ENCODE measurements at places on chromosomes 2 and 18. TPM values are rescaled to one million over a fixed set of nuclear protein-coding genes. Genes with fewer than 3 reads are reported as not detected.

DNA sequence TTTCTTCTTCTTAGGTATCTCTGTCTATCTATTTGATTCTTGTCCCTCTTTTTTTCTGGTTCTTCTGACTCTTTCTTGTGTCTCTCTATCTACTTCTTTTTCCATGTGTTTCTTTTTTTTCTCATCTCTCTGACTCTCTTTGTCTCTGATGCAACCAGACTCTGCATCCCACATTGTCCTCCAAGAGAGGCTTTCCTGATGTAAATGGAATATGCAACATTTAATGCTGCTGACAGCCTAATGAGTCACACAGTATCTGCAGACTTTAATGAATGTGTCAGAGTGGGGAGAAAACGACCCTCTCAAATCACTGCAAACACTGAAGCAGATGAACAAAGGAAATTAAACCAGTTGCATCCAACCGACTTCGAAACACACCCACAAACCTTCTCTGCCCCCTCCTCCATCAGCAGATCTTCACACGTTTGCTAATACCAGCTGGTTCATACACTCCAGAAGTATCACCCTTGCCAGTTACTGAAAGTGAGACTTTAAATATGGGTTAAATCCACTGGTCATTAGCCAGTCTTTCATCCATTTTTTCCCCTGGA lies 351.5 kb downstream of the TXNL1 start:
- DNase-seq, result no peak

GRCh38 chr2:233060980-233061590 lies 943 bp downstream of the INPP5D start:
- DNase-seq, result peak; percentile 75

GRCh38 chr2:15119722-15120175 lies 441.4 kb downstream of the NBAS start:
- DNase-seq, result no peak

GRCh38 chr2:43127208-43127940 lies 99.0 kb downstream of the ZFP36L2 start:
- peak; percentile 87 for DNase-seq

The CXCR1 gene
- total RNA-seq, result not detected

The LYPD6B gene
- not detected for total RNA-seq
